ENCODE measurements at places on chromosomes 6 and 20.

DNA sequence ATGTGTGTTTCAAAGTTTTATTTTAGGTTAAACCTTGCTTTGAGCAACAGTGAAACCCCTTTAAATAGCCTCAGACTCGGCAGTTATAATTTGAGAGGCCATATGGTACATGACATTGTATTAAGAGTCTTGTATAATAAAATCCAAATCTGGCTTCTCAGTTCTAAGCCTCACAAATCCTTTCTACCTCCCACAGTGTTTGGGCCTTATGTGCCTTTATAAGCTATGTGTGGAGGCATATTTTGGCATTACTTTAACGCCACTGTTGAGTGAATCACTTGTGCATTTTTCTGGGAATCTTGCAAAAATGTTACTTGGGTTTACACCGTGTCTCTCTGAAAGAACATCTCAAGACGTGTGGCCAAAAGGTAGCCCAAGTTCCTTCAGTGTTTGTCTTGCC, 152.4 kb downstream of the COL9A1 start:
- no peak for DNase-seq

DNA sequence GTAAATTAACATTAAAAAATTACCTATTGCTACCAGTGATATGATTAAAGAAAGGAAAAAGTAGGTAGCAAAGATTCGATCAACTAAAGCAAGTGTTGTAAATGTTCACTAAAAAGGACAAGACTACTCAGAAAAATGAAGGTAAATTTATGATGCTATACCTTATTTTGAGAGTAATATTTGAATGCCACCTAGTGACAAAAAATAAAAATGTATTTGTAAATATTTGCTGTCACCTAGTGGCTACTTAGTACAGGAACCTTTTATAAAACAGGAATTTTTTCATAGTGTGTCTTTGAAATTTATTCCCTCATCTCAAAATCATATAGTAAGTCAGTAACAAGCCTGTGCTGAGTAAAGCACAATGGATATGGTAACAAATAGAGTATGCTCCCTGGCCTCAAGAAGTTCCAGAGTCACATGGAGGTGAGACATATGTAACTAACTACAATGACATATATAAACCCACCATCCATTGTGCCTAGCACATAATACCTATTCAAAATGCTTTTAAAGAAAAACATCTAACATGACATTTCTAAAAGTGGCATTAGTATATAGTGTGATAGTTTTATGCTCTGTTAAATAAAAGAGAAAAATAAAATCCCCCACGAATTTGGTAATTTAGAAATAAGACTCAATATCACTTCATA, 193.1 kb upstream of the SIM1 start:
- DNase-seq: peak; percentile 29

DNA sequence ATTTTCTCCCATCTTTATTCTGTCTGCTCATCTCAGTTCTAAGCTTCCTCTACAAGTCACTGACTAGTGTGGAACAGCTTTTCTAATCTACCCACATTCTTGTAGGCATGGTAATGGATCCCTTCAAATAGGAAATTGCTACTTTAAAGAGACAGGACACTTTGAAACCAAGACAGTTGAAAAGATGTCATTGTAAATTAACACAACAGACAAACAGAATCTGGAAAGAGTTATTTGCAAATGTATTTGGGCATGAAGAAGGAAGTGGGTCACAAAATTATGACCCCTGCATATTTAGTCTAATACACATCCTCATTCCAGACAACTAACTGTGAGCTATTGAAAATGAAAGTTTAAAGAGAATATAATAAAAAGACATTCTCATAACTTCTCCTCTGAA, 298.2 kb upstream of the MARCKS start:
- DNase-seq: no peak

GRCh38 chr6:41502917-41503671, 43.1 kb upstream of the FOXP4 start:
- DNase-seq: no peak

DNA sequence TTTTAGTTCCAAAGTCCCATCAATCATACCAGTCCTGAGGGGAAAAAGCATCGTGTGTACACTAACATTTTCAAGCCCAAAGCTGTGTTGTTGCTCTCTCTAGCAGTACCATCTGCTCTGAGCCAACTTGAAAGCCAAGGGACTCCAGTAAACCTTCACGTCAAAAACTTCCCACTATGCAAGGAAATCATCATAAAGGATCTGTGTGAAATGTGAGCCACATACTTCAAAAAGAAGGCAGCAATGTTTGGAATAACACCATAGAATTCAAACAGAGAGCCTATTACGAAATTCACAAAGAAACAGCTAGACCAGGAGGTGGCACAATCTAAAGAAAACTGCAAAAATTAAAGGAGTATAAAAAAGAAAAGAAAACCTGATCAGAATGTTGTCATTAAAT, 399.8 kb upstream of the EPHA7 start:
- DNase-seq: no peak

GRCh38 chr20:61950641-61951071, 115.0 kb downstream of the TAF4 start:
- DNase-seq: no peak

- no peak for DNase-seq
Measured at GRCh38 chr20:37426106-37426505, 80.2 kb downstream of the SRC start.

- no peak for DNase-seq
Measured at GRCh38 chr6:67411036-67411435, 1224.0 kb upstream of the ADGRB3 start.

DNA sequence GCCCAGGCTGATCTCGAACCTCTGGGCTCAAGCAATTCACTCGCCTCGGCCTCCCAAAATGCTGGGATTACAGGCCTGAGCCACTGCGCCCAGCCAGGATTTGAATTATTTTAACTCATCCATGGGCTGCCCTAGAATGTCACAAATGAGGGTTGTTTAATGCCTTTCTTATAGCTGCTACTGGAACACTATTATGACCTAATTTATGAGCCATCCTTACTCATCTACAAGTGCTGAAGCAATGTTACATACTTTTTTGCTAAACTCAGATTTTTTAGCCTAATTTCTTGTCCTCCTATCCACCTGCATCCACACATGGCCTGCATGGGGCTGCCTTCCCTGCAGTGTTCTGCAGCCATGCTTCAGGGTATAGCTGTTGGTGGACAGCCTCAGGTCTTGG, 59.9 kb downstream of the RTN4IP1 start:
- no peak for DNase-seq

- peak; percentile 34 for DNase-seq
Measured at GRCh38 chr6:129251669-129252376, 368.9 kb downstream of the LAMA2 start.

DNA sequence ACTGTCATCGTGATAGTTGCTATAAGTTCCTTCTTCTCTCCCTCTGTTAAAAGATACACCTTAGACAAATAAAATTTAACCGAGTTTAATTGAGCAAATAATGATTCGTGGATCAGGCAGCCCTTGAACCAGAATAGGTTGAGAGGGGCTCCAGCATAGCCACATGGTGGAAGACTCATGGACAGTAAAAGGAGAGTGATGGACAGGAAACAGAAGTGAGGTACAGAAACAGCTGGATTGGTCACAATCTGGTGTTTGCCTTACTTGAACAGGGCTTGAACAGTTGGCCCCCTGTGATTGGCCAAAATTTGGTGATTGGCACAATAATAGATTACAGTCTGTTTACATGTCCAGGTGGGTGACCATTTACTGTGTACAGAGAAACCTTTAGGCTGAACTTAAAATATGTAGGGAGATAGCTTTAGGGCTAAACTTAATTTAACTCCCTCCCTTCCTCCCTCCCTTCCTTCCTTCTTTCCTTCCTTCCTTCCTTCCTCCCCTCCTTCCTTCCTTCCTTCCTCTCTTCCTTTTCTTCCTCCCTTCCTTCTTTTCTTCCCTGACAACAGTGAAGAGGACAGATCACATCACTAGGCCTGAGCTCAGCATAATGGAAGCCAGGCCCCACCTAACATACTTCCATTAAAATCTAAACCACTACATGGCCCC, 531.8 kb upstream of the JARID2 start:
- no peak for DNase-seq

GRCh38 chr20:36461600-36462439, 79.5 kb upstream of the MYL9 start:
- DNase-seq: no peak

DNA sequence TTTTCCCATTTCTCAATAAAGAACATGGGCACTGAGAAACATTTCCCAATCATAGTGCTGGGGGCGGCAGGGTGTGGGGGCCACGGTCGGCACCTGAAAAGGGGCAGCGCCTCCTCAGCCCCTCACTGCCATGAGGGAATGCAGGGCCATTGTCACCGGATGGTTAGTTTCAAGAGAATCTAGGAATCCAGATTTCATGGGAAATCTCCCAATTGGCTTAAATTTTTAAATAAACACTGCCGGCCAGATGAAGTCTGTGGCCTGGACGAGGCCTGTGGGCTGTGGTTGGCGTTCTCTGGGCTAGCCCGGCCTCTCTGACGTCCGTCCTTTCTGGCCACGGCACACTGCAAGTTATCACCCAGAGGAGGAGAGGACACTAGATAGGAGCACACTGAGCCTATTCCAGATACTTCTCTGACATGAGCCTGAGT, 25.6 kb downstream of the MANBAL start:
- no peak for DNase-seq

DNA sequence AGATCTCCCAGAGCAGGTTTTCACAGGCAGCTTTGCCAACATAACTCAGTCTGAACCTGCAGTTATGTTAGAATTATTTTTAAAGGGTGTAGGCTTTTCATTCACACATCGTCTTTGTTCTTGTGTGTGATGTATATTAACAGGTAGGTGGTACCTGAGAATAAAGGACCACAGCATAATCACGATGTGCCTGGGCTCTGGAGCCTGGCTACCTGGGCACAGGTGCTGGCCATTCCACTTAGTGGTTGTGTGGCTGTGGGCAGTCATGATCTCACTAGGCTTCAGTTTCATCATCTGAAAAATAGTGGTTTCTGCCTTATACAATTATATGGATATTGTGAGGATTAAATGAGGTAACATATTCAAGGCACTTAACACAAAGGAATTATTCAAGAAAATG, 6.4 kb downstream of the CD109 start:
- DNase-seq: no peak

- no peak for DNase-seq
Measured at GRCh38 chr6:144624716-144625115, 339.6 kb downstream of the UTRN start.

GRCh38 chr6:1633366-1634021, 23.8 kb downstream of the FOXC1 start:
- no peak for DNase-seq

DNA sequence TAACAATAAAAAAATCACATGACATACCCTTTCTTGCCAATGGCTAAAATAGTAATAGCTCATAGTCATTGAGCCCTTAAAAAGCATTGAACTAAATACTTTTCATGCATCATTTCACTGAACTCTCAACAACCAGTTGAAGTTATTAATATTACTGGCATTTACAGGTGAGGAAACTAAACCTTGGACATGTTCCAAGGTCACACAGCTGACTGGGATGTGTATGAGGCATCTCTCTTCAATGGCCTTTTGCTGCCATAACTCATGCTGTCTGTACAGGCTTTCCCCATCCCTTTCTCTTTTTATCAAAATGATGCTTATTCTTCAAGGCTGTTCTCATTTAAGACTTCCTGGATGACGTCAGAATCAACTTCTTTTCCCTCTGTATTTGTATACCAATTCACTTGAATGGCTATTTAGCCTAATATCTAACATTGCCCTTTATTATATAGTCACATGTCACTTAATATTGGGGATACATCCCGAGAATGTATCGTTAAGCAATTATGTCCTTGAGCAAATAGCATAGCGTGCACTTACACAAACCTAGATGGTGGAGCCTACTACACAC, 476.4 kb downstream of the KIF16B start:
- DNase-seq: no peak

DNA sequence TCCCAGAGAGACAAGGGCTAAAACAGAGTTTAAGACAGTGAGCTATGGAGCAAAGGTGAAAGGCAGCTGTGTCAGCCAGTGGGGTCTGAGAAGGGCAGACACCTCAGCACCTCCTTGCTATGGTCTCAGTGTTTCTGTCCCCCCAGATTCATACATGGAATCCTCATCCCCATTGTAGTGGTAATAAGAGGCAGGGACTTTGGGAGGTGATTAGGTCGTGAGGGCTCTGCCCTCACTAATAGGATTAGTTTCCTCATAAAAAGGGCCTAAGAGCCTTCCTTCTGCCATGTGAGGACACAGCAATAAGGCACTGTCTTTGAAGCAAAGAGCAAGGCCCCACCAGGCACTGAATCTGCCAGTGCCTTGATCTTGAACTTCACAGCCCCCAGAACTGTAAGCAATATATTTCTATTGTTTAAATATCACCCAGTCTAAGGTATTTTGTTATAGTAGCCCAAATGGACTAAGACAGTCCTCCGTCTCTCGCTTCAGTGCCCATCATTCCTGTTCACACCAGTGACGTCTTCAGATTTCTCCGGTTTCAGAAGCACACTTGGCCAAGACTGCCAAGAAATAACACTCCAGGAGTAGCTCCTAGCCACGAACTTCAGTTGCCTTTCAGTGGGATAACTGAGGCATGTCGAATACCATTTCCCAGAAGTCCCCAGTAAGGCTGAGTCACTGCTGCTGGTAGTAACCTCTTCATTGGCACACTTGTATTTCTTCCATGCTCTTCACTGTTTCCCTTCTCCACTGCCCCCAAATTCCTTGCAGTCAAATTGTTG, 32.8 kb downstream of the SLC13A3 start:
- DNase-seq: no peak

DNA sequence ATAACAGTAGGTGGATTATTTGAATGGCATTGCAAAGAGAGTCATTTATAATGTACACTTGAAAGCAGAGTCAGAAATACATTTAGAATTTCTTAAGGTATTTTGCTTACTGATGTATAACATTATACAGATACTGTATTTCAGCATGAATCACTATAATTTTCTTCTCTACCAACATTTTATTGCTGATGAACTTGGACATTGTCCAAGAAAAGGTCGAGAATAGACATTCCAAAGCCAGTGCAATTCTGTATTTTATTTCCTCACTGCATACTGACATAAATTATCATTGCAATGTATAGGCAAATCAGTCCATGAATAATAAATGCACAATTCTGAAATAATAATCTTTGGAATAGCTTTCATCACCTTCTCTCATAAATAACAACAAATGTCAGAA, 1420.0 kb upstream of the EYS start:
- DNase-seq: no peak

GRCh38 chr6:42051268-42051653, 937 bp downstream of the TAF8 start:
- DNase-seq: no peak

- no peak for DNase-seq
Measured at GRCh38 chr6:107578642-107579341, 88.9 kb downstream of the SOBP start.

DNA sequence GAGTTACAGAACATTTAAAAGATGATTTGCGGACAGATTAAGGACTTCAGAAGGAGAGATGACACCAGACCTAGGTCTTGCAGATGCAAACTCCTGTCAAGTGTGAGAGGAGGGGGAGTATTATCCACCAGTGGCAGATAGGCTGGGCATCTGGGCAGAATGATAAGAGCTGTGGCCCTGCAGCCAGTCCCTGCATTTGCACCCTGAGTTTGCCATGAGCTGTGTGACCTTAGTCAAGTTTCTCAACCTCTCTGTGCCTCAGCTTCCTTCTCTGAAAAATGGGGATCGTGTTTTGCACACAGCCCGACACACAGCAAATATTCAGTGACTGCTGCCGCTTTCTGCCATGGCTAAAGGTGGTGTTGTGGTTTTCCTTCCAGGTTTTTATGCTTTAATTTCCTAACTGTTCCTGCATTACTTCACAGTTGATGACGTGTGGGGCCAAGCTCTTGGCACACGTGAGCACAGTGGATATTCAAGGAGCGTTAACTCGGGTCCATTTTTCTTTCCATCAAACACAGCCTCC, 516.2 kb downstream of the CDH26 start:
- no peak for DNase-seq

All from SHP77 (cell line).